Muscle of leg (tissue), 16 donors: ENCODE measurements at places on chromosomes 1 and 21. TPM values are rescaled to one million over a fixed set of nuclear protein-coding genes. Genes with fewer than 3 reads are reported as not detected.

Gene RNF115
- 13.7 TPM for total RNA-seq

Gene PLA2G5
- total RNA-seq: 0.13 TPM

Gene ADAMTS5
- total RNA-seq: 13.0 TPM

- no peak for DNase-seq
Observed at GRCh38 chr21:26432410-26432809, 140.7 kb downstream of the CYYR1 start.

DNA sequence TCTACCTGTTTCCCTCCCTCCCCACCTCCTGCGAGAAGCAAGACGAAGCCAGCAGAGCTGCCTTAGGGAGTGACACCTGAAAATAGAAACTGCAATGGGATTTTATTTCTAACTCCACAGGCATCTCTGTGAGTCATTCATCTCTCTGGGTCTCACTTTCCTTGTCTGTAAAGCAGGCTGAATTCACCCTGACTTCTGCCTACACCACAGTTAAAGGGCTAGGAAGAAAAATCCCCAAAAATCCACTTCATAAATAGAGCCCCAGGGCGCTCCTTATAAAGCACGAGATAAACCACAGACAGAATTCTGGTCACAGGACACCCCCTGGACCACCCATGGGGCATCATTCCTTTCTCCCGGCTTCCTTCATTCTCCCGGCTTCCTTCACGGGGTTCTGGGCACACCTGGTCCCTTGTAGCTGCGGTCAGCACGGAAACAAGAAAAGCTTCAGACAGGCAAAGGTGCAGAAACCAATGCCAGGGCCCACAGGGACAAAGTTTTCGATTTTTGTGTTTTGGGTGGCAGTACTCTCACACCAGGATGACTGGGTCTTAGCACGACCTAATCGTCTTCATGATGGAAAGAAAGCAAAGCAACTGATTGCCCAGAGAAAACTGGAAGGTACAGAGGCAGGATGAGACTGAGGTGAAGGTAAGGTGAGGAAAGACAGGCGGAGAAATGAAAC, 2.8 kb upstream of the H6PD start:
- no peak for DNase-seq

DNA sequence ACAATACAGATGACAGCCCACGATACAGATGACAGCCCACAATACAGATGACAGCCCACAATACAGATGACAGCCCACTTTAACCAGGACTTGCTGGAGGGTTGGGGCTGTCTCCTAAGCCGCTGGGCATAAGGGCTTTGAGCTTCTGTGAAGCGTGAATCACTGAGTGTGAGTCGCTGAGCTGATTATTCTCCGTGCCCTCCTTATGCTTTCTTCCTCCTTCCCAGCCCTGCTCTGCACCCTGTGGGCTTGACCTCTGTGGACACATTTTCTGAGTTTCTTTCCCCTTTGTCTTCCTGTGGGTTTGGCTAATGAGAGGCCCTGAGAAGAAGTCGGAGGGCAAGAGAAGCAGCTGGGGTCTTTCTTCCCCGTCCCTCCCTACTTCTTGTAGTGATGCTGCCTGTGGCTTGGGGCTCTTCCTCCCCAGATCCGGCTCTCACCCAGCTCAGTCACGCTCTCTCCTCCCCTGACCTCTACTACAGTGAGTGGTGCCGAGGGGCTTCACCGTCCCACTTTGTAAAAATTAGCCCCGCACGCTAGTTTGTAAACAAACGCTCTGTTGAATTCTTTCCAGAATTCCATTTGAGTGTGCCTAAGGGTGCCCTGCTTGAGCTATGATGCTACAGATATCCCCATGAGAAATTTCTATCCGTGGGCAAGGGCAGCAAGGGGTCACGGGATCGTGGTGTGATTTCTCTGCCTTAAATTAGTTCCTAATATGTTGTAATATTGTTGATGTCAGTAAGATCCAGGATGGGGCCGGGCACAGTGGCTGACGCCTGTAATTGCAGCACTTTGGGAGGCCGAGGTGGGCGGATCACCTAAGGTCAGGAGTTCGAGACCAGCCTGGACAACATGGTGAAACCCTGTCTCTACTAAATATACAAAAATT, 46.4 kb upstream of the SOD1 start:
- DNase-seq: no peak
